ENCODE measurements at places on chromosomes 4 and X. TPM values are rescaled to one million over a fixed set of nuclear protein-coding genes. Genes with fewer than 3 reads are reported as not detected.

DNA sequence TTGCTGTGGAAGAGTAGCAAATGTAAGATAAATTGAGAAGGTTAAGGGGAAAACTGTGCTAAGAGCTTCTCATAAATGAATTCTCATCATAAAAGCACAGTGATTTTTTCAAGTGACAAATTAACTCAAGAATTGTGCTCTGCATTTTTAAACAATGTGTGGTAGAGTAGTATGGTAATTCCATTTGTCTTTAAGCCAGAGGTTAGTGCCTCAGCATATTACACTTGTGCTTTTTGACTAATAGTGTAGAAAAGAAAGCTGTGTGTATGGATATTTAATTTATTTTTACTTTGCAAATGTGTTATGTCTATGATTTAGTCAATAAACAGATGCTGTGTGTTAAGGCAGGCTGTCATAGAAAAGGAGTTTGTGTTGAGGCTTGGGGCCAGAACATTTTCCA is 61.0 kb downstream of the FHIP1A start:
- DNase-seq, result no peak

- DNase-seq, result no peak
These were observed 53.1 kb downstream of the EFNB1 start for GRCh38 chrX:68881911-68882310.

DNA sequence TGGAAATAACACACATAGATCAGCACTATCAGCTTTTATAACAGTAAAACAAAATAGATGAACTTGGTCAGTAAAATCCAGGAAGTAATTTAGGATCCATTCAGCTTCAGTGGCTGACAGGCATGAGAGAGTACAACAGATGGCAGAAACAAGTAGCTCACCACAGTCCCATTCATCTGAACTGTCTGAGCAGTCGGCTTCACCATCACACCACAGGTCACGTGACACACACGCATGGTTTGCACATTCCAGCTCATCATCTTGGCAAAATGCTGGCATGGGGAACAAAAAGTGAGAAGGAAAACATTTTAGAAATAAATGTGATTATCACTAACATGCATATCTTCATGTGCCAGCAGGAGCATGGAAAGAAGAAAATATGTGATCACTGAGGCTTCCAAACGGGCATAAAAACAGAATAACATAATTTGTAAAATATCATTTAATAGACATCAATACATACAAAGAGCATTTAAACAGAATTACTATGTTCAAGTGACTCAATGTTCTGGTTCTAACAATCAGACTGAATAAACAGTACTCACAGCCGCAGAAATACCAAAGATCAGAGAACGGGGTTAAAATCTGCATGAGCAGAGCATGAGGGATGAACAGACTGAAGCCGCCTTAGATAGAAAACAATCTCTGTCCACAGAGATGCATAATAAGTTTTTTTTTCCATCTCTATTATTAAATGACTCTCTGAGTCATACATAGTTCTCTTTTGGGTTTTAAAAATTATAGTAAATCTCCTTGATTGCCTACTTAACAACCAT is 158.1 kb downstream of the ATP10D start:
- DNase-seq, result no peak

DNA sequence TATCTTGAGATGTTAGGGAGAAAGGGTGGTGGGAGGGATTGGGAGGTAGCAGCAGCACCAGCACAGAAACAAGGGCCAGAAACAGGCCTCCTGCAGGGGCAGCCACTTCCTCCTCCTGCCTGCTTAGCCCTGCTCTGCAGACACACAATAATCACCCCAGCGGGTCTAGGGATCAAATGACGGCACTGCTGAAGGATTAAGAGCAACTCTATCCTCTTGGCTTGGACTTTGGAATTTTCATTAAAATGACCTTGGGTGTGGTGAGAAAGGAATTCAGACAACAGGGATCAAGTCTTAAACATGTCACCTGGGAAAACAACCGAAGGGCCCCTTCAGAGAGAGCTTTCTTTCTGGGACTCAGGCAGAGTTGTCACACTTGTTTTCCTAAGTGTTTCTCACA is 353.4 kb downstream of the SPRY1 start:
- no peak for DNase-seq

Gene LONRF3
- 9.8 TPM for total RNA-seq

Gene TCP11X2
- total RNA-seq, result not detected

GRCh38 chr4:62053974-62054373 is 853.8 kb downstream of the ADGRL3 start:
- no peak for DNase-seq

DNA sequence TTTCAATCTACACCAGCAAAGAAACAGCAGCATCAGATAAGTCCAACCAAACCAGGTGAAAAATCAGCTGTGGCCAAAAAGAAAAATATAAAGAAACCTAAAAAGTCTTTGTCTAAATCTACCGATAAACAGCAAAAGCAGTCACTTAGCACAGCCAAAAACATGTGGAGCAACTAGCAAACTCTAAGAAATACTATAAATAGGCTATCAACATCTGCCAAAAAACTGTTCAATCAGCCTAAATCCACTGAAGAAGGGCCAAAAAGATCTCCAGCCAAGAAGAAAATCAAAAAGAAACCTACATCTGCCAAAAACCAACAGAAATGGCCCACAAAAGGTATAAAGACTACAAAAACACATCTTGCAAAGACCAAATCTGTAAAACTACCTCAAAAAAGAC is 36.7 kb upstream of the CABS1 start:
- DNase-seq, result no peak

DNA sequence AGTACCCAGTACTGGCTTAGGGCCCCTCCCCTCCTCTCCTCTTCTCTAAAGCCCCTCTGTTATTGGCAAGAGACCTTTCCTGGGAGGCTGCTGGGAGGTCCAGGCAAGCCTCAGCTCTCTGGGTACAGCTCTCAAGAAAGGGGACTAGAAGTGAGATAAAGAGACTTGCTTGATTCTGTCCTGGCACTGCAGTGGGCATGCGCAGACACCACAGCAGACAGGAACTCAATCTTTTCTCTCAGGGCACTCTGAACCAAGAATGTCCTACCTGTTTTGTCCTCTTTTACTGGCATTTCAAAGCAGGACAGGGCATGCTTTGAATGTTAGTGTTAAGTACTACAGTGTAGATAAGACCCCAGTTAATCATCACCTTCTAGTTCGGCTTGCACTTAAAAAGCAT is 74.9 kb downstream of the NYX start:
- DNase-seq, result no peak
